ENCODE measurements at places on chromosomes 2 and 18.

- DNase-seq, result no peak
These were observed 32.2 kb downstream of the DGKD start for GRCh38 chr2:233386382-233387041.

DNA sequence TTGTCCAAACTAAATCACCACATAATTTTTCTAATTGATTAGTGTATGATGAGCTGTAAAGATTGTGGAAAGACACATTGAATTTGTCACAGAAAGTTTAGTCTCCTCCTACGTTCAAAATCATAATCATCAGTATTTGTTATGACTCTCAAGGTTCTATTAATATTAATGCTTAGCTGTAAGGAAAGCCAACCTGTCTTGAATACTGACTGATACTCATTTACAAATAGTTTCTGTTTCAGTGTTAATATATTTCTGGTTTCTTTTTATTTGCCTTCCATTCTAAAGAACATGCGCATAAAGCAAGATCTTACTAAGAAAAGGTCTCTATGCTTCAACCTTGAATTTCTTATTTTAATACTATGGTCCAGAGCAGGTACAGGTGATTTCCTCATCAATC lies 55.1 kb downstream of the CPS1 start:
- no peak for DNase-seq

DNA sequence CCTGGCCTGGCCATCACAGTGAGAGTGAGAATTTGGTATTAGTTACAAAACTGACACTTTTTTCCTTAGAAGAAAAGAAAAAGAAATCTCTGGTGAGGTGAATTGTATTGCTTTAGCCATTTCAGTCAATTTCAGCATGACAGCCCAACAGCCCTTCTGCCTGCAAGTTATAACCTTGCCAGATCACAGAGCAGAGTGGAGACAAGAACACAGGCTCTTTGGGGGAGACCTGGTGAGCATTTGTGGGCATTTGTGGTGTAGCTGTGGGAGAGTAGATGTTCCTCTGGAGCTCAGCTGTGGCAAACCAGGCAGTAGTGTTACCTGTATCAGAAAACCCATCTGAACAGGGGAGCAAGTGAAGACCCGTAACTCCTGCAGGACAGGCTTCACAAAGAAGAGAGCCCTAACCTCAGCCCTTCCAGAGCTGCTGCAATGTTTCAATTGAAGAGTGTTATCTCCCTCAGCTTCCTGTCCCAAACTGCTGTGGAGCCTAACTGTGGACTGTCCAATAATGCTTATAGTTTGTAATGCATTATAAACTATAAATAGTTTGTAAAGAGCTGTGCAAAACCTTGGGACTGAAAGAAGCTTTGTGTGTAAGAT lies 22.8 kb upstream of the DLX1 start:
- DNase-seq, result no peak

DNA sequence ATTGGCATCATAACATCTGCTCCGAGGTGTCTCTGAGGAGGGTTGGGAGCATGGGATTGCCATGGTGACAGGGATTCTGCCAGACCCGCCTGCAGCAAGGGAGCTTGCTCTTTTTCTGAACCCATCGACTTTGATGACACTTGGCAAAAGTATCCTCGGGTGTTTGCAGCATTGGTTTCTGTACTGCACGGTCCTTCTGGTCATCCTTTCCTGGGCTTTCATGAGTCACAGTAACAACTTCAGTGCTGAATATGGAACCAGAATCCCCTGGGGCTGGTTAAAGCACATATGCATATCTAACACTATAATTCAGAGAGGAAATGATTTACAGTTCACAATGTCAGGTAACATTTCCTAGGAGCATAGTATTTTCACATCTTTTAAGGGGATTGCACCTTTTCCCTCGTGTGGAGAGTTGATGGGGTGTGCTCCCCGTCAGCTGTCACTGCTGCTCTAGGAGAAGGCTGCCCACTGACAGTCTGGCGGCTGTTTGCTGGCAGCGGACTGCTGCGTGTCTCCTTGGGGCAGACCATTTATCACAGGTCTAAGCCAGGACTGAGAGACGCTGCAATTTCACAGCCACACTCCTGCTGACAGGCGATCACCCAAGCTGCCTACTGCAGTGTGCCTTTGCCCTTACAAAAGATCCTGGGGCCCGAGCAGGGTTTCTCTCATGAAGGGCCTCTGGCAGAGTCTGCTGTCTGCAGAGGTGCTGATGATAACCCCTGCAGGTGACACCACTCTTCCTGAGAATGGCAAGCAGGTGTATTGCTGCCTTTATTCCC lies 425.3 kb downstream of the THSD7B start:
- DNase-seq, result no peak

DNA sequence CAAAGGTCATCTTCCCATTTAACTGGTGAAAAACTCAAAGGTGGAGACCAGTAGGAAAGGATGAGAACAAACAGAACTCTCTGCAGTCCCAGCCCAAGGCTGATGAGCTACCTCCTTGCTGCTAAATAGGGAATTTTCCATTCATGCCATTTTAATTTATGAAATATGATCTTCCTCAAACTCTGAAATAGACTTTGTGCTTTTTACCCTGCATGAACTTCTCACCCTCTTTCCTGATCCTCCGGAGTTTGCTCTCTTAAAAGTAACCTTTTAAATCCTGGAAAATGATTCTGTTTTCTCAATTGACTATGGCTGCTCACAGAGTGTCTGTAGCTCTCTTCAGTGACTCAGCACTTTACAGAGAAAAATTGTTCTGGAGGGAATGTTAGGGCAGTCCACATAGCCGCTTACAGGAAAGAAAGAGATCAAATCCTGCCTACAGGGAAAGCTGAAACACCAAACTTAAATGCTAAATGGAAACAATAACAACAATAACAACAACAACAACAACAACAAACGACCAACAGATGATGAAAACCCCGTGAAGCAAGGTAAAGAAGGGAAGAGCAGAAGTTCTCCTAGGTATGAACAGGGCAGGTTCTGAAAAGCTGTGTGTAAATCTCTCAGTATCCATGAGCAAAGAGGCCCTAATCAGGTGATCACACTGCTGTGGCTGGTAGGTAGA lies 79.8 kb upstream of the SESTD1 start:
- no peak for DNase-seq

DNA sequence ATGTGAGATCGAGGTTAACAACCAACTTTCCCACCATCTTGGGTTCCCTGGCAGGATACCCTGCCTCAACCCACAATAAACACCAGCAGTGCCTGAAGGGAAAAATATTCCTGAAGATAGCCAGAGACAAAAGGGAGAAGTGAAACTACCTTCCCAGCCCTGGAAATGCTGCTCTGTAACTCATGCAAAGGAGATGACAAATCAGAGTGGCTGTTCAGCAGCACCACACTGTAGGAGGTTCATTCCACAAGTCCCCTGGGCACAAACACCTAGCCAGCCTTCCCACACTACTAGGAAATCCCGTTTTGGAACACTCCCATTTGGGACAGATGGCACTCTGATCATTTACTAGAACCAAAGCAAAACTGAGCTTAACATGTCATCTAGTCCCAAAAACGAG lies 190.7 kb upstream of the RBBP8 start:
- DNase-seq, result no peak

DNA sequence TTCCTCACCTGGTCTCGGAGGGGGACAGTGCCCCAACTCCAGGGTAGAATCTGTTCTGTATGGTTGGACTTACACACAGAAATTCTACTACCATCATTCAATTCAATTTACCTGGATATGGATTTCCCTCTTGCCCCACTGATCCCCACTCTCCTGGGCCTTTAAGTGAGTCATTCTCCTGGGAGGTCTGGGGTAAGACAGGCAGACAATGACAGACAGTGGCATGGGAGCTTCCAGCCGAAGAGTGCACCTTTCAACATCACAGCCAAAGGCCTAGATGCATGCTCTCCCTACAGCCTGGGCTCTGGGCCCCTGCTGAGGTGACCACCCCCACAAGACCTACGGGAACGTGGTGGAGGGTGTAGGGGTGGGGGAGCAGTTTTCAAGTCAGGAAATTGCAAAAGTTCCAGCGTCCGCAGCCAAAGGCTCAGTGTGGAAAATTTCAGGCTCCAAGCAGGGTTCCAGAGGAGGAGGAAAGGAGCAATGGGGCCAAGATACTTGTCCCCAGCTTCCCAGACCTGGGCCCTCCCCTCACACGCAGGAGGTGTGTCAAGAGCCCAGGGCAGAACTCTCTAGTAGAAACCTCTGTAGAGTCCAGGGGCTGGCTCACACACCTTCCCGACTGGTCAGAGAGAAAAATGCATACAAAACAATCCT lies 296.4 kb downstream of the CYP26B1 start:
- DNase-seq, result no peak

DNA sequence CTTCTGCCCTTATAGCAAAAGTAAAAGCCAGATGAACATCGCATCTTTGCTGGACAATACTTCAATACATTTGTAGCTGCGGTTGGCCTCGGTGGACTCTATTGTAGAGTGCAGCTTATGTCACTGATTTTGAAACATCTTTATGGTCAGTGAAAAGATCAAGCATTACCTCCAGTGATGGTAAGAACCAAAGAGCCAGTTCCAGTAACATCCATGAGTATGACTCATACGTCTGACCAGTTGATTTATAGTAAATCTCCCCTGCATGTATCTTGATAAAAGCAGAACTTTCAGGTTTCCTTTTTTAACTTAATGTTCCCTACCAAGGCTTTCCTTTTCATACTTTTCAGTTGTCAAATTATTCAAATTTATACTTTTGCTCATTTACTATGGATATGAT lies 119.2 kb upstream of the HNRNPA3 start:
- no peak for DNase-seq

GRCh38 chr18:74957588-74958224 lies 251.2 kb downstream of the PTGR3 start:
- no peak for DNase-seq

DNA sequence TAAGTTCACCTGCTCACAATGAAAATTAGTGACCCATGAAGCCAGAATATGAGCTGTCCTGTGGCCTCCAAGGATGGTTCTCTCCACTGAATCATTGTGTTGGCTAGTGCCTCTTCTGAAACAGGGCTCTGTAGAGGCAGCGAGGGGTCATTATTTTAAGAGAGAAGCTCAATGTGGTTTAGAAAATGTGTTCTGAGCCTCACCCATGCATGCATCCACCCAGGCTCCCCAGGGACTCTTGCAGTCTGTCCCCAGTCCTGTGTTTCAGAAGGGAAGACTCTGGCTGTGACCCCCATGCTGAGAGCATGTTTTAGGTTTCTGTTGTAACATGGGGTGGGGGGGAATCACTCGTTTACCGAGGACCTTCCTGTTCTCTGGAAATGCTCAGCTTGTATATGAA lies 135.2 kb downstream of the RNF144A start:
- DNase-seq, result no peak

DNA sequence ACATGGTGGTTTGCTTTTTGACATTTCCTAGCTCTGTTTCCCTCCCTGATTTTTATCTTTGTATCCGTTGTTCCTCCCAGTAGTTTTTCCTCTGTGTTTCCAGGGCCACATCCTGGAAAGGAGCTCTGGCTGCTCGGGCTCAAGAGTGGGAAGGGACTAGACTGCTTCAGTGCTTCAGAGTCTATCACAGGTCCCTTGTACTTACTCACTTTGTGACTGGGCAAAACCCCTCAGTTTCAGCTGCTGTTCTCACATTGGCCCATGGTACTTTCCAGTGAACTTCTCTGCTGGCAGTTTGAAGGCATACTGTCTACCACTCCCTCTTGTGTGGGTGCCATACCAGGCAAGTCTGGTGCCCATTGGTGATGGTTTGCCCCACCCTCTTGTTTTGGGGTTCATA lies 7.5 kb upstream of the STAMBP start:
- DNase-seq, result peak; percentile 31

GRCh38 chr2:42850016-42850805 lies 57.8 kb upstream of the HAAO start:
- DNase-seq, result no peak

DNA sequence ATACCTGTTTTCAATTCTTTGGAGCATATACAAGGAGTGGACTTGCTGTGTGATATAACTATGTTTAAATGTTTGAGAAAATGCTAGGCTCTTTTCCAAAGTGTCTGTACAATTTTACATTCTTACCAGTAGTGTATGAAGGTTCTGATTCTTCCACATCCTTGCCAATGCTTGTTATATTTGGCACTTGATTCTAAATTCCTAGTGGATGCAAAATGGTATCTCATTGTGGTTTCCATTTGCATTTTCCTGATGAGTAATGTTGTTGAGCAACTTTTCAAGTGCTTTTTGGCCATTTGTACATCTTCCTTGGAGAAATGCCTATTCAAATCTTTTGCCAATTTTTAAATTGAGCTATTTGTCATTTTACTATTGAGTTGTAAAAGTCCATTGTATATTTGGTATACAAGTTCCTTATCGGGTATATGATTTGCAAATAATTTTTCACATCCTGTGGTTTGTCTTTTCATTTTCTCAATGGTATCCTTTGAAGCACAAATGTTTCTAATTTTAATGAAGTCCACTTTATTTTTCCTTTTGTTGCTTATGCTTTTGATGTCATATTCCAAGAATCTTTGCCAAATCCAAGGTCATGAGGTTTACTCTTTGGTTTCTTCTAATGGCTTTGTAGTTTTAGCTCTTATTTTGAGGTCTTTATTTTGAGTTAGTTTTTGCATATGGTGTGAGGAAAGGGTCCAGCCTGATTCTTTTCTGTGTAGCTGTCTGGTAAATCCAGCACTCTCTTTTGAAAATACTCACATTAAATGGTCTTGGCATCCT lies 33.2 kb upstream of the CWC22 start:
- DNase-seq, result no peak

DNA sequence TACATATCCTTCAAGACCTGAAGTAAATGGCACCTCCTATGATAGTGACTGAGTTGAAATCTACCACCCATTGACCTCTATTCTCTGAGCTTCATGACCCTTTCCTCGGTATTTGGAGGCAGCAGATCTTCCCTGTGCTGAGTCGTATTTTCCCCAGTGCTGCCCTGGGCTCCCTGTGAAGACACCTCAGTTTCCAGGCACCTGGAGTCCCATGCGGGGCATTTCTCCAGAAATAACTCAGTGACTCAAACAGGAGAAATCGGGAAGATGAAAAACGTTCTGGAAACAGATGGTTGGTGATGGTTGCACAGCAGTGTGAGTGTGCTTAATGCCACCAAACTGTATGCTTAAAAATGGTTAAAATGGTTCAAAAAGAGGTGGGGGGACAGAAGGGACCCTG lies 18.0 kb downstream of the SMYD1 start:
- no peak for DNase-seq

DNA sequence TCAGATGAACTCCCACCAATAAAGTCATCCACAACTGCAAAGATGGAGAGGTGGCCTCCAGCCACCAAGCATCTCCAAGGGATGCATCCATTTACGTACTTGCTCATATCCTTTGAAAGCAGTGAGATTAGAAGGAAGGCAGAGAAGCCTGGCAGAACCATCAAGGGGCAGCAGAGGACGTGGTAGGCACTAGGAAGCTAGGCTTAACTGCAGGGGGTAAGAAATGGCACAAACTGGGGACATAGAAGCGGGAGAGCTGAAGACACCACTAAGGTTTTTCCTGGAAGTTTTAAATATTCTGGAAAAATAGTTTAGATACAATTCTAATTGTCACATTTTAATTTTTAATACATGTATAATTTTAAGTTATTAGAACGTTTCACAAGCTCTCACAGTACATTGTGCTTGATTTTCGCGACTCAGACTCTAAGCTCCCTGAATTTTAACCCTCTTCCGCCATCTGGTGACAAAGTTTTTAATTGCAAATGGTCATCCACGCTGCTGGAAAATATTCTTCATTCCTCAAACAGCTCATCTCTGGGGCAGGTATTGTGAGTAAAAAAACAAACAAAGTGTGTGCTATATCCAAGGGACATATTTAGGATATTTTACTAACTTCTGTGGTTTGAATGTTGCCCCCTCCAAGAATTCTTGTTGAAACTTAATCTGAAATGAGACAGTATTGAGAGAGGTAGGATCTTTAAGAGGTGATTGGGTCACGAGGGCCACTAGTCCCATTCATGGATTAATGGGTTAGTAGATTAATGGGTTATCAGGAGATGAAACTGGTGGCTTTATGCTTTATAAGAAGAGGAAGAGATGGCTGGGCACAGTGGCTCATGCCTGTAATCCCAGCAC lies 1.6 kb upstream of the PSTPIP2 start:
- peak; percentile 75 for DNase-seq

Data from CD4-positive, CD25-positive, alpha-beta regulatory T cell (primary cell).